ENCODE measurements at places on chromosomes 4 and X.

DNA sequence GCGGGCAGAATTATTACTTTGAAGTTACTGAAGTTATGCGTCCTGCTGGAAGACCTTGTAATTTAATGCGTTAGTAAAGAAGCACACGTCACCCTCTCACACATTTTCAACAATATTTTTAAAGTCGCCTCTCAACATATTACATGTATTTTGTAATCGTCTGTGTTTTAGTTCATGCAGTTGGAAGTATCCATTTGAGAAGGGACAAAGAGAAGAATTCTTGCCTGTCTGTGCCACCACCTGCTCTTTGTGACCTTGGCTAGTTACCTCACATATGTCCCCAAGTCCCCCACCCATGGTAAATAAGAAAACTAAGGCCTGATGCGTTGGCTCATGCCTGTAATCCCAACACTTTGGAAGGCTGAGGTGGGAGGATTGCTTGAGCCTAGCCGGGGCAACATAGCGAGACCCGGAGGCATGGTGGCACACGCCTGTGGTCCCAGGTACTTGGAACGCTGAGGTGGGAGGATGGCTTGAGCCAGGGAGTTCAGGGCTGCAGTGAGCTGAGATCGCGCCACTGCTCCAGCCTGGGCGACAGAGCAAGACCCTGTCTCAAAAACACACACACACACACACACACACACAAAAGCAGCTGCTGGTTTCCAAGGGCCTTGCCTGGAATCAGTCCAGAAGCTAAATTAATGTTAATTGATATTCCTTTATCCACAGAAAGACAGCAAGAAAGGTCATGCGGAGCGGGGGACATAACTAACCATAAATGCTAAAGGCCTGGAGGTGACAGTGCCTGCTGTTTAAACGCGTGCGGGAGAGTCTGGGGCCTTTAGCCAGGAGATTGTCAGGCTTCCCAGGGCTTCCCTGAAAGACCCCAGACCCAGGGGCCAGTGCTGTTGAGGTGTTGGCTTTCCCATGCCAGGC, 811 bp downstream of the TMEM187 start:
- no peak for DNase-seq

DNA sequence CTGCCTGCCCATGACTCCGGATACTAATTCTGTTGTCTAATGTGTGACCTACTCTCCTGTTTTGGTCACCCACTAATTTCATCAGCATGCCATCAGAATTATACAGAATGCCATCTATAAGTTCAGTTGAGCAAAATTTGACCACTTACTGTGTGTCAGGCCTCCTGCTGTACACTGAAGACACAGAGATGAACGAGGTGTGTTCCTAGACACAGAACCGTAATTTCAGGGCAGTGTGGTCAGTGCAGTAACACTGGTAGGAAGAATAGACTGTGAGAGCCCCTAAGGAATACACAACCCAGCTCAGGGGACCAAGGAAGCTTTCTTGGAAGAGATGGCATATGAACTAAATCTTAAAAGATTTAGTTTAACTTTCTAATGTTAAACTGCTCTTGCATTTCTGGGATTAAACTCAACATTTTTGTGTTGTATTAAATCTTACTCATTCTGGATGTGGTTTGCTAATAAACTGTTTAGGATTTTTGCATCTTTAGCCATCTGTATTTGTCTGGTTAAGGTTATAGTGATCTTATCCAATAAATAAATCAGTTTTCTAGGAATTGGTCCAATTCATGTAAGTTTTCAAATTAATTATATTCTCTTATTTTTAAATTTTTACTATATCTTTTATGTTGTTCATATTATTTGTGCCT, 34.3 kb downstream of the KANTR start:
- DNase-seq = peak; percentile 25

GRCh38 chrX:1231850-1232465, 19.5 kb upstream of the CRLF2 start:
- no peak for DNase-seq

DNA sequence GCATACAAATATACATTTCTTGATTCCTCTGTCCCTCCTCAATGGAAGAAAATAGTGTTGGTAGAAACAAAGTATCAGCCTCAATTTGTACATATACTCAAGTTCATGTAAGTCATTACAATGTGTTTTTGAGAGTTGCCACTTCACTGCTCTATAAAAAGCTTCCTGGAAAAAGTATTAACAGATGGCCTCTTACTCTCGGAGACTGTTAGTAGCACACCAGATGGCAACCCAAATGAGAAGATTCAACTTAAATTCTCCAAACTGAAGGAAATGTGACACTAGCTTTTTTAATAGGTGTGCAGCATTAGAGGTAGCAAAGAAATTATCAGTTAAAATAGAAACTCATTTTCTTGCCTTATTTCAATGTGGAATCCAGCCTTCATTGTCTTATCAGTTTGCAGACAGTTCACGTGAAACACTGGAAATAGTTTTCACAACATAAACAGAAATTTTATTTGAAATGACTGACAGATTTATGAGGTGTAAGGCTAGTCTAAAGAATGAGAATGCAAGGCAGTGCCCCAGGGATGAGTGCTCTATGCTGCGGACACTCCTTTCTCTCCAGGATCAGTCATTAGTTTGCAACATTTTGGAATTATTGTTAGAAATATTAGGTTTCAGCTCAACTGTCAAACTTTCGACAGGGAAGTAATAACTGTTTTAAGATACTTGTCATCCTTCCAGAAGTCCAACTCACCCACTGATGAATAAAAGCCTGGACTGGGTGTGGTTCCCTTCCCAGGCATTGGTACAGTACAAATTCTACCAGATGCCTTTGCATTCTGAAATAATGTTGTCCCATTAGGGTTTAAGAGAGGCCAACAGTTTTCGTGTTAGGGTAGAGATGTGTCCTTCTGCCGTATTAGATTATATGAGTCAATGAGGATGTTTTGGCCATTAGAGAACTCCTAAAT, 50.9 kb downstream of the IDS start:
- no peak for DNase-seq

GRCh38 chrX:24828147-24828546, 134.4 kb downstream of the POLA1 start:
- DNase-seq = no peak

GRCh38 chr4:7646384-7647061, 211.8 kb upstream of the PSAPL1 start:
- no peak for DNase-seq

Measured in fibroblast of skin of scalp (primary cell).